ENCODE measurements at places on chromosomes 6 and 20.

GRCh38 chr6:109458774-109459531, 3.4 kb upstream of the MICAL1 start:
- no peak for DNase-seq

DNA sequence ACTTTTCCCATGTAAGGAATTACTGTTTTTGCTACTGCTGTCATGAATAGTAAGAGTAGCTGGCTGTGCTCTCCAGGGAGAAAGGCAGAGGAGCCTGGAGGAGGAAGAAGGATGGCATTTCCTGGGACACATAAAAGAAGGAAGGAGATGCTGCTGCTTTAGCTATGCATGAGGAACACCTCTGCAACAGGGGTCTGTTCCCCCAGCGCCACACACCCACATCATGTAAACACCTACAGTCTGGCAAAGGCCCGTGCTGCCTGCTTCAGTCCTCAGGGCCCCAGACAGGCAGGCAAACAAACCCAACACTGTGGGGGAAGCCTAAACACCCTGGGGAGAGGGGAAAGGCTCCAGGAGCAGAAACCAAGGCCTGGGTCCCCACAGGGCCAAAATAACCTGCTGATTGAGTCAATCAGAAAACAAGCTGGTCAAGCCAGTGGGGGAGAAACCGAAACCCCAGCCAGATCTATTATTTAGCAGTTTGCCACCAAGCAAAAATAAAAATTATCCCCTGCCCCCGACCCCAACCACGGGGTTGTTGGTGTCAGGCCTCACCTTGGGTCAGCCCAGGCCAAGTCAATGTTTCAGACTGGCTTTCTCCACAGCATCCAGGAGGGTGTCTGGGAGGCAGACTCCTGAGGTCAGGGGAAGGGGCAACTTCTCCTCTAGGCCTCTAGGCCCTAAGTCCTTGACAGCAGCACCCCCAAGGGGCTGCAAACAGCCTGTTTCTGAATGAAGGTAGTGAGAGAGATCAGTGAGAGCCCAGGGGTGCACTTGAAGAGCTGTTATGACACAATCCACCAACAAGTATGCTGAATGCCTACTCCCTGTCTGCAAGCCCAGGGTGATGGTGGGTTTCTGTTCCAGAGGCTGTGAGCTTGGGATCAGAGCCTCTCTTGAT, 34.6 kb upstream of the SCUBE3 start:
- DNase-seq: no peak

GRCh38 chr6:148110925-148111324, 231.7 kb upstream of the SASH1 start:
- no peak for DNase-seq

- DNase-seq: no peak
These were observed 160.5 kb upstream of the AGPAT4 start for GRCh38 chr6:161434350-161434749.

- no peak for DNase-seq
These were observed 11.5 kb downstream of the RNF146 start for GRCh38 chr6:127277878-127278843.
